NCI-H1105 treated with DMSO at 0.1 percent for 48 hours (cell line): ENCODE measurements at places on chromosomes 5 and 9.

GRCh38 chr5:84568171-84568570, 183.5 kb upstream of the EDIL3 start:
- no peak for DNase-seq

DNA sequence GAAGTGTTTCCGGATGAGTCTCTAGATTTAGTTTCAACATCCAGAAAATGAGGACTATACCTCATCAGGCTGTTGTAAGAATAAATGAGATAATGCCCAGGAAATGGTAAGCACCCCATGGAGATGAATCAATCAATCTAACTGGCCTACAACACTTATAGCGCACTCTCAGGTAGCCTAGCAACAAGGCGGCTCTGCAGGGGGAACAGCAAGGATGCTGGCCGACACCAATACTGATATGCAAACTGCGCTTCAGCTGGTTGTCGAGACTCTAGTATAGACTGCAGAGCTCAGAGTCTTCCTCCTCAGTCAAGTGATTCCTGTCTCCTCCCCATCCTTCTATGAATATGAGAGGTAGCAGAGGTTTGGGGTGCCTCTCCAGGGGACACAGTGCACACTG, 218.8 kb upstream of the WWC1 start:
- DNase-seq = no peak

DNA sequence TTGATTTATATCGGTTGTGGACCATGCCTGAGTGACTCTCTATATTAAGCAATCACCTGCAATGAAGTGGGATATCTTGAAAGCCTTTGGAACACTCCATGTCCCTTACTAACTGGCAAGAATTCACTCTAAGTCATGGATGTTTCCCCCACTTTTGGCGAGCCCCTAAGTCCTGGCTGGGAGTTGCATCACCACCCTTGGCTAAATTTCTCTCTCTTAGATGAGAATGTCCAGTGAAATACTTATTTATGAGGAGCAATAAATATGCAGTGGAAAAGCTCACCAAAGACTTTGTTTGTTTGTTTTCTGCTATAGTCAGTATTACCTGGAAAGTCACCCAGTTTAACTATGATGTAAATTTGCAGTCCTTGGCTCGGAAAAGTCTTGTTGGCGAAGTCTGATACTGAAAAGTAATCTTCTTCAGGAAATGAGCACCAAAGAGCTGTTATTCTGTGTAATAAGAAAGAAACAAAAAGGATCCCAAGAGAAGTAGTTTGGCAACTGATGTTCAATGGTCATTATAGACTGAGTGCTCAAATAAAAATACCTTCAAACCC, 333.8 kb downstream of the DMRT2 start:
- DNase-seq = no peak

- DNase-seq = no peak
These were observed 11.2 kb downstream of the ACO1 start for GRCh38 chr9:32395510-32396216.

DNA sequence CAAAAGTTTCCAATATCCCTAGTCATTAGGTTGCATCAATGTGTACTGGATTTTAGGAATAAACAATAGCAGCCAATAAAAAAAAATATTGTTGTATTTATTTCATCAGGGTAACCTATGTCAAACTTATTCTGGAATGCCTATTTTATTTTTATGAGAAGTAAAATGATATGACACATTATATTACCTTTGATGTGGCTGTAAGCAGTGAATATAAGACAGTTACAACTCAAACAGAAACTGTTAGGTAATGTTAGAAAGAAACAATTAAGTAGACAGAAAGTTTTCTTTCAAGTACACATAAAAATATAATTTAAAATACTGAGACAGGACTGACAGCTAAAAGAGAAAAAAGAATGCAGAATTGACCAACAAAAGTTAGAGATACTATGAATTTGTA, 65.5 kb downstream of the GNG10 start:
- no peak for DNase-seq

GRCh38 chr5:78077369-78078068, 217.0 kb downstream of the AP3B1 start:
- DNase-seq = no peak

- DNase-seq = no peak
These were observed 21.1 kb upstream of the TLR4 start for GRCh38 chr9:117682955-117683710.
